Lung (tissue), 17 donors: ENCODE measurements at places on chromosomes 16 and 17.

- DNase-seq = no peak
Measured at GRCh38 chr16:69767459-69768229, 5.5 kb downstream of the WWP2 start.

DNA sequence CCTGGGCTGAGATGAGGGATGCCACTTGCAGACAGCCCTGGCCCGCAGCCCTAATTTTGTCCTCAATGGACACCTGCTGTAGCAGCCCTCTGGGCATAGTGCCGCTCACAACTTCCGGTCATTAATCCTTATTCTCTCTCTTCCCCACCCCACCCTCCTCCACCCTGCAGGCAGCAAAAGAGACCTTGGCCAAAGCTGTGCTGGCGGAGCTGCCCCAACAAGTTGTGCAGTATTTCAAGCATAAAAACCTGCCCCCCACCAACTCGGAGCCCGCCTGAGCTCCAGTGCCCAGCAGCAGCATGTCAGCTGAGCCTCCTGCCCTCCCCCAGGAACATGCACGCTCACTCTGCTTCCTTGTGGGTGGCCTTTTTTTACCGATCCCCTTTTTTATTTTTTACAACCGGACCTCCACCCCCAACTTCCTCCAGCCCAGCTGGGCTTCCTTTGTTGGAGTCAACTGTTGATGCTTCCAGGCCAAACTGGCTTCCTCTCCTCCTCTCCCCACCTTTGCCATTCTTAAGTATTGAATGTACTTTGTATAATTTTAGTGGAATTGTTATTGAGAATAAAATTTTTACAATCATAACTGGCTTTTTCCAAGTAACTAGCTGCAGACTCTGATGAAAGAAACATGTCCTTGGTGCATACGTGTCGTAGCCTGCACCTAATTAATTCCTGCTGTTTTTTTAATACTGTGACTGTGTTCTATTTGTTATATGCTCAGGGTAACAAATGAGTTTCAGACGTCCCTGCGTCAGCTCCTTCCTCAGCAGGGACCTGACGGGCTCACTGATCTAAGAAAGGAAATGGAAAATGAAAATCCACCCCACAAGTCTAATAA is 38.2 kb downstream of the PSME3IP1 start:
- DNase-seq = peak; percentile 78

- no peak for DNase-seq
Measured at GRCh38 chr16:50643192-50643591, 37.9 kb downstream of the SNX20 start.

- DNase-seq = peak; percentile 80
Measured at GRCh38 chr17:32486111-32486700, 587 bp upstream of the CDK5R1 start.

- no peak for DNase-seq
Measured at GRCh38 chr17:79444198-79444597, 166.7 kb downstream of the RBFOX3 start.

GRCh38 chr17:7911116-7911515 is 5.0 kb downstream of the RNF227 start:
- DNase-seq = no peak

DNA sequence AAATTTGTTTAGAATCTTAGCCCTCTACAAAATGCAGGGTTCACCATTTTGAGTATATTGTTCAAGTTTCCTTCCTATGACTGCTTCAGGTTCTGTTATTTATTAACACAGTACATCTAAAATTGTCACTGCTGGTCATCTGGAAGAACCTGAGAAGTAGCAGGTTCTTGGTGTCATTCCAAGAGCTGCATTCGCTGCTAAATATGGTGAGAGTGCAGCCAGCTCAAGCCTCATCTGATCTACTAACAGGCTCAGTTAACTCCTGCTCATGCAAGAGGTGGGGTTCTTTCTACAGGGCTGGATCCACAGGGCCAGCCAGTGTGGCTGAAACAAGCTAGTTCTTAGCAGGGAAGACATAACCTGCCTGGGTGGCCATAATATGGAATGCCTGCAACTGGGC is 1946.1 kb downstream of the TP53TG3F start:
- no peak for DNase-seq

DNA sequence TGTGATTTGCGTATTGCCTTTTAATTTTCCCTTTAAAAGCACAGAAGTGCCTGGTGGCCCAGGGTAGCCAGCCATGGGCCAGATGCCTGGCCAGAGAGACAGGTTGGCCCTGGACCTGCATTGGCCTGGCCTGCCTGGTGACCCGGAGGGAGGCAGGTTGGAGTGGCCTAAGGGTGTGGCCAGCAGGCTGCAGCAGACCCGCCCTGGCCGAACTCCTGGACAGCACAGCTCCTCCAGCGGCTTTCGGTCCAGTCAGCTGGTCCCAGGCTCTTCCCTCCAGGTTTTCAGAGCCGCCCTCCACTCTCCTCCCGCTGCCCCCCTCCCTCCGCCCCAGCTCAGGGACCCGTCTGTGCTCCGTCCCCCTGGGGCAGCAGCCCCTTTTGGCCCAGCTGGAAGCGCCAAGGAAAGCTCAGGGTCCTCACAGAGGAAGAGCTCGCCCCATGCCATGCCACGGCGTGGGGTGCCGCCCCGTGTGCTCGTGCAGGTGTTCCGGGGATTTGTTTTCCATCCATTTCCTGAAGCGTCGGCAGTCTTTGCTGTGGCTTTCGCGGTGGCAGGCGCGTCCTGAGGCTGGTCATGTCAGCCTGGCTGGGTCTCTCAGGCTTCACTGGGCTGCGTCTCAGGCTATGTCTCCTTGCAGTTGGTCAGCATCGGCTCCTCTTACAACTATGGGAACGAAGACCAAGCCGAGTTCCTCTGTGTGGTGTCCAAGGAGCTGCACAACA is 18.1 kb downstream of the PRSS27 start:
- no peak for DNase-seq

DNA sequence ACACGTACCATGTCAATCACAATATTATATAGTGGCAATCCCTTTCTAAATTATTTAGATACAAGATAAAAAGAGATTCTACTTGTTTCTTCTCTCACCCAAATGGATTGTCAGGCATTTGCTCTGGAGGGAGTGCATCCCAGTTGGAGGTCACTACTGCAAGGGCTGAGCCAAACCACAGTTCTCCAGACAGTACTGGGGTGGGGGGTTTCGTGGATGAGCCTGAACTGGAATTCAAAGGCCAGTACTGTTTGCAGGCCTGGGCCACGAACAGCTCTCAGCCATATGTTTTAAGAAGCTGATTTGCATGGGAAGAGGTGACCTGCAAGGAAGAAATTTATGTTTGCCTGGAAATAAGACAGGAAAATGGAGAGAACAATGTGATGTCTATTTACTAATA is 314.9 kb downstream of the PMP22 start:
- DNase-seq = no peak

GRCh38 chr16:11306997-11307638 is 26.0 kb upstream of the PRM1 start:
- DNase-seq = peak; percentile 48

GRCh38 chr16:85267414-85267945 is 155.2 kb upstream of the CIBAR2 start:
- no peak for DNase-seq

DNA sequence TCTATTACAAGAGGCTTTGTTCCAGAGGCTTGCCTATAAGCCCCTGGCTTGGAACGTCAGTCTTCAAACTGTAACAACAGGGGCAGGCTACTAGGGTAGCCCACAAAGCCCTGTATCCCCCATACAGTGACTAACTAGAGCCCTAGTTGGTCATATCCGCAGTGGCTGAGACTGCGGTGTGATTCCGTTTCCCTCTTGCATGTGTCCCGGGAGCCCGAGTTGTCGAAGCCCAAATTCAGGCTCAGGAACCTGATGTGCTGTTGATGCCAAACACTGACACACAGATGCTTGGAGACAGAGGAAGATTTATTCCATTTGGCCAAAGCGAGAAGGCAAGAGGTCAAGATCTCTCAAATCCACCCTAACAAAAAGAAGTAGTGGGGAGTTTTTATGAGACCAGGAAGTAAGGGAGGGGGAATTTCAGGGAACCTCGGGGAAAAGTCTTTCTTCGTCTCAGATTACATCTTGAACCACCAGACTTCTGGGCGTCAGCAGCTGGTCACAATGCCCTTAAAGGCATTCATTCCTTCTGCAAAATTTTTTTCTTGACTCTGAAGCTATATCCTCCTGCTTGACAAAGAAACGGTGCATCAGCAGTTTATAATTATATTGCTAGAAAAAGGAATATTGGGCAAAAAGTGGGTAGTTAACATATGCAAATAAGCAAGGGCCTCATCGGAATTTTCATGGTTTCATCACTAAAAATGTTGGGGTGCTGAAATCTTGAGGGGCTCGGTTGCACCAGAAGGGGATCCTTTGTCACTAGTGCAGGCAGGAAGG is 879 bp downstream of the SLFN5 start:
- peak; percentile 65 for DNase-seq

- DNase-seq = peak; percentile 60
Measured at GRCh38 chr16:27867122-27868110, 196.1 kb downstream of the GSG1L start.

GRCh38 chr16:20344611-20345010 is 7.9 kb downstream of the UMOD start:
- no peak for DNase-seq

DNA sequence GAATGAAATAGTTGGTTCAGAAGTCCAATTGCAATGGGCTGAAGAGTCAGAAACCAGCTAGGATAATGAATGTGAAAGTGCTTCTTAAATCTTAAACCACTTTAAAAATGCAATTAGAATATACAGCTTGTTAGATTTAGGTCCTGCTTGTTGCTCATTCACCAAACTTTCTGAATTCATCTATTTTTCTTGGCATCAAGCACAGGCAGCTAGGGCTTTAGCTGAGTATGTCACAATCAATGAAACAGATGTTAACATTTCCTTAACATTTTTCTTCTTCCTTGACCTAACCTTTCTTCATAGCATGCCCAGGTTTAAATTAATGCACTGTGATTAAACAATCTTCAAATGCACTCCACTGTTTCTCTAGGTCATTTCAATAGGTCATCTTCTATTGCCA is 14.4 kb downstream of the KIF2B start:
- DNase-seq = peak; percentile 1
